ENCODE measurements at places on chromosomes 11 and 22.

GRCh38 chr11:17652556-17652955 is 66.8 kb upstream of the MYOD1 start:
- no peak for DNase-seq

- DNase-seq, result no peak
These were observed 102.1 kb downstream of the RASSF10 start for GRCh38 chr11:13110929-13111812.

GRCh38 chr11:73055655-73056354 is 86.3 kb downstream of the FCHSD2 start:
- DNase-seq, result no peak

DNA sequence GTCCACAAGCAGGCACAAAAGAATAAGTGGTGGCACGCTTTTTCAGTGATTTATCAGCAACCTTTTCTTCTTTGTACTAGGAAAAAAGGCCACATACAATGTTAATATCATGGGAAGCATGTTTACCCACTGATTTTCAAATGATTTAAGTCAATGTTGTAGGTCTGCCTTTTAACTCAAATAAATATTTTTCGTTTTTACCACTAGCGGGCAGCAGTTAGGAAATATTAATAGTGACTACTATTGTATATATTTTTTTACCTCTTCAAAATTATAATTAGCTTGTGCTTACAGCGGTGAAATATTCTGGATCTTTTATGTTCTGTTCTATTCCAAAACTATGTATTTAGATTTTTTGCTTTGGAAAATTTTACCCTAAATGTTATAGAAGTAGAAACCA is 6.4 kb upstream of the SLC17A6 start:
- DNase-seq, result no peak

DNA sequence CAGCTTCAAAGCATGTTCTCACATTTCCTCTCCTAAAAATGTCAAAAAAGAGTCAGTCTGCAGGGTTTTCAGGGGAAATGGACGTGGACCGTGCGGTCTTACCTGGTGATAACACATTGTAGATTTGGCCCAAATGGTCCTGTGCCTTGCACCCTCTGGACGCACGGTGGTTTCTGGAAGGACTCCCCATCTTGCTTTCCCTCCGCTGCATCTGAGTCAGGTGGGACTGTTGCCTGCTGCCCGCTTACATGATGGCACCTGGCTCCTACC is 1290.1 kb downstream of the TBC1D22A start:
- no peak for DNase-seq

DNA sequence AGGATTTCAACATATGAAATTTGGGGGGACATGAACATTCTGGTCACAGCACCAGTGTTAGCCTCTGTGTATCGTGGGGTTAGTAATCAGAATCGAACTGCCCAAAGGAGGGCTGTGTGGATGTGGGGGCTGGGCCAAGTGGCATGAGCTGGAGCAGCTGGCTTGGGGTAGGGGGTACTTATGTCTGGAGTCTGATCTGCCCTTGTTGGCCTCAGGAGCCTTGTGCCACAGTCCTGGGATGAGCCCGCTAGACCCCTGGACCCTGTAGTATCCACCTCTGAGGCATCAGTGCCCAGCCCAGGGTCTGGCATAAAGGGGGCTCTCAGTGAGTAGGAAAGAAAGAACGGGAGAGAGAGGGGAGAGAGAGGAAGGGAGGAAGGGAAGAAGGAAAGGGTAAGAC is 67.3 kb downstream of the LRRC32 start:
- no peak for DNase-seq

GRCh38 chr11:104968856-104969776 is 742 bp upstream of the CASP4 start:
- DNase-seq, result no peak

DNA sequence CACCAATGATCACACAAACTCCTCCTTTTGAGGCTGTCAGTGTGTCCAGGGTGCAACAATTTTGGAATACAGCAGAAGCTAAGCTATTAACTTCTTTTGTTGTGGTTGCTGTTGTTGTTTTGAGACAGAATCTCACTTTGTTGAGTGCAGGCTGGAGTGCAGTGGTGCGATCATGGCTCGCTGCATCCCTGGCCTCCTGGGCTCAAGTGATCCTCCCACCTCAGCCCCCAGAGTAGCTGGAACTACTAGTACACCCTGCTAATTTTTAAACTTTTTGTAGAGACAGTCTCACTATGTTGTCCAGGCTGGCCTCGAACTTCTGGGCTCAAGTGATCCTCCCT is 22.0 kb downstream of the GSTT2B start:
- DNase-seq, result no peak

GRCh38 chr11:110235966-110236365 is 60.4 kb downstream of the RDX start:
- DNase-seq, result no peak

DNA sequence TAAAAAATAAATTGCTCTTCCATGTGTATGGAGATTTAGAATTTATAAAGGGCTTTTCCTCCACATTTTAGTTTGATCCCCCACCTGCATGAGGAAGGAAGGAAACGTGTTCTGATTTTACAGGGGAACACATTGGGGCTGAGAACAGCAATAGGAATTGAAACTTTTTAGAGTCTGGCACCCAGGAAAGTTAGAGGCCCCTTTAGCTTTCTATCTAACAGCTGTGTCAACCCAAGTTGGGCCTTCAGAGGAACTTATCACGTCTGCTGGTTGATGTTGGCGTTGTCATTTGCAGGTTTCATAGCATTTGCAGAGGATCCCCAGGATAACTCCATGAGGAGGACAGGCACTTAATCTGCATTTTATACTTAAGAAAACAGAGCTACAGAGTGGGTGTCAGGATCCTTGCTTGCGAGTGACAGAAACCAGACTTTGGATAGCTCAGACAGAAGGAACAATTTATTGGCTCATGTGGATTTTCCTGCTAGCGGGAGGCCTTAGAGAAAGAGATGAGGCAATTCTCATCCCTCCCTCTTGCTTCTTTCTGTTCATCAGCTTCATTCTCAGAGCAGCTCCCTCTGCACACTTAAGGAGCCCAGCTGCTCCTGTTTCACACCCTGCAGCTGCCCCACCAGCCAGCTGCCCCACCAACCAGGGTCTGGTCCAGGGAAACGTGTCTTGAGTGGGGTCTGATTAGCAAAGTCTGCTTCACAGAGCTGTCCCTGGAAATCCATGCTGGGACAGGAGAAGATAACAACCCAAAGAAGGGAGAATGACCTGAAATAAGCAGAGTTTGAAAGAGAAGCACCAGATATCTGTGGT is 92.5 kb upstream of the OR4B1 start:
- no peak for DNase-seq

Data from cortex of kidney (tissue), 1 donor.